Activated effector memory CD4-positive, alpha-beta T cell treated with Interleukin-2 at 50 U/mL for 16 hours (primary cell): ENCODE measurements at places on chromosomes 7 and 10.

DNA sequence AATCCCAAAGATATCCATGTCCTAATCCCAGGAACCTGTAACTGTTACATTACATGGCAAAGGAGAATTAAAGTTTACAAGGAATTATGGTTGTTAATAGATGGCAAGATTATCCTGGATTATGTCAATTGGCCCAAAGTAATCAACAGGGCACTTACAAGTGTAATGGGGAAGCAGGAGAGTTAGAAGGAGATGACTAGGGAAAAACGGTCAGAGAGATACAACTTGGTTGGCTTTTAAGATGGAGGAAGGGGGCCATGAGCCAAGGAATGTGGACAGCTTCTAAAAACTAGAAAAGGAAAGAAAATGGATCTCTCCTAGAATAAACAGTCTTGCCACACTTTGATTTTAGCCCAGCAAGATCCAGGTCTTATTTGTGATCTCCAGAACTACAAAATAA is 3.3 kb downstream of the JMJD1C start:
- no peak for DNase-seq

DNA sequence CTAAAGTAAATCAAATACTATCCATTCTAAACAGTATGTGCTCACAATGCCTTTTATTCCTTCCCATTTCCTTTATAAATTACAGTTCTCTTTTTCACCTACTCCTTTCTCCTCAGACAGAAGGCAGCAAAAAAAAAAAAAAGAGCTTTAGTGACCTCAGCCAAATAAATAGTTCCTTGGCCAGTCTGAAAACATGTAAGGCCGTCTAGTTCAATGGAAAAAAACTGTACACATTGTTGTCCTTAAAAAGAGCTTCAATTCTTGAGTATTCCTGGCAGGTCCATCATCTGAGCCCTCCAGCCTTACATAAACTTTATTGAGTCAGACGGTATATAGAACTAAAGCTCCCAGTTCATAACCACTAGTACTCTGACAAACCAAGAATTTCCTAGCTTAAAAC is 185.4 kb downstream of the CACNA2D1 start:
- no peak for DNase-seq

DNA sequence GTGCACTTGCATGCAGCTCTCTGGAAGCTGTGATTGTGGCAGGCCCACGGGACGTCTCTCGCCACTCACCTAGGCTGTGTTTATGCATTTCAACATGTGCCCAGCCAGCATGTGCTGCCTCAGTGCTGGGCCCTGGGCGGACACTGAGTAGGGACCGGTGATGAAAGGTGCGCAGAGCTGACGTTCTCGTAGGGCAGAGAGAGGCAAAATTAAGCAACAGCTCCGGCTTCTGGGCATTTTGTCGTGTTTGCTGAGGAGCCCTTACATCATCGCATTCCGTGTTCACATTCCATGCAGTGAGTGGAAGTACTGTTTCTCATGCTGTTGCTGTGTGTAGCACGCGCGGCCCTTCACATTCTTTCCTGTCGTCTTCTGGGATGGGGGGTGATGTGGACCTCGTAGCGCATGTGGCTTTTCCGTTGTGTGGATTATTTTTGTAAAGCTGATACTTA is 50.5 kb downstream of the PRF1 start:
- DNase-seq, result no peak

GRCh38 chr7:133761443-133761842 is 365.7 kb upstream of the LRGUK start:
- no peak for DNase-seq

- DNase-seq, result no peak
These were observed 228.1 kb upstream of the NFE2L3 start for GRCh38 chr7:25923741-25924460.

- DNase-seq, result no peak
These were observed 134.9 kb downstream of the CAMK1D start for GRCh38 chr10:12484002-12484918.

GRCh38 chr10:126905776-126906703 is 812 bp downstream of the DOCK1 start:
- no peak for DNase-seq

DNA sequence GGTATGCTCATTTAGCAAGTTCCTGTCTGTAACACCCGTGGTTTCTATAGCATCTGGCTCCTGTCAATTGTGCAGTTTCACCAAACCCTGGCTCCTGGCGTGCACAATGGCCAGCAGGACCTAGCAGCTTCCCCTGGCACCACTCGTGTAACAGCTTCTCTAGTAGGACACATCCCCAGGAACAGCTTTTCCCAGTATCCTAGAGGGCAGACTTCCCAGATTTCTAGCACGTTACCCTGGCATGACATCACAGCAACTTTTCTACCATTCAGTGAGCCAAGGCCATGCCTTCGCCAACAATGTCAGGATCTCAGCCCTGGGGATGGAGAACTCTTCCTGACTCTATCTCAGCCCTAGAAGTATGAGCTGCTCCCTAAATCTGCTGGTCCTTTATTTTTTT is 6.5 kb downstream of the YME1L1 start:
- DNase-seq, result no peak

GRCh38 chr10:112918771-112919170 is 31.3 kb upstream of the TCF7L2 start:
- DNase-seq, result no peak

GRCh38 chr10:12063483-12063818 is 5.3 kb upstream of the DHTKD1 start:
- no peak for DNase-seq

GRCh38 chr7:3218411-3219225 is 82.4 kb upstream of the SDK1 start:
- DNase-seq, result no peak

DNA sequence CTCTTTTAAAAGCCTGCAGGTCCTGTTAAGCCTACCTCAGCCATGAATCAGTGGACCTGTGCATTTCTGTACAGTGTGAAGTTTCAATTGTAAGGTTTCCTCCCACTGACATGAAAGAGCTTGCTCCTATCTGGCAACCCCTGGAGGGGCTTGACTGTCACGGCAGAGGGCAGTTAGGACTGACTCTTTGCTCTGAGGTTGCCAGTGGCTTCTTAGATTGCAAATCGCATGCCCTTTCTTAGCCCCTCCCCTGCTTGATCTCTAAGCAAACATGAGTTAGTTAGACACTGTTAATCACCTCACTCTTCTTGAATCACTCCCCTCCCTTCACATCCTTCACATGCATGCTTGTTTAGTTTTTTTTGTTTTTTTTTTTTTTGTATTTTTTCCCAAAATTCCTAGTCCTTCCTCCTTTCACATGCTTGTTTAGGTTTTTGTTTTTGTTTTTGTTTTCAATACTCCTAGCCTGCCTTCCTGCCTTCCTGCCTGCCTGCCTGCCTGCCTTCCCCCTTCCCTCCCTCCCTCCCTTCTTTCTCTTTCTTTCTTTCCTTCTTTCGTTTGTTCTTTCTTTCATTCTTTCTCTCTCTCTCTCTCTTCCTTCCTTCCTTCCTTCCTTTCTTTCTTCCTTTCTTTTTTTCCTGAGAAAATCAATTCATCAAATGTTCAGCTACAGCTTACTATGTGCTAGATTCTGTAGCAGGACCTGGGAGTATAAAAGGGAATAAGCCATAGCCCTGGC is 6.0 kb upstream of the HIPK2 start:
- DNase-seq, result no peak

- DNase-seq, result no peak
These were observed 1.8 kb downstream of the HMX2 start for GRCh38 chr10:123149568-123150270.

GRCh38 chr7:27197137-27198042 is 2.5 kb downstream of the HOXA13 start:
- DNase-seq, result no peak

DNA sequence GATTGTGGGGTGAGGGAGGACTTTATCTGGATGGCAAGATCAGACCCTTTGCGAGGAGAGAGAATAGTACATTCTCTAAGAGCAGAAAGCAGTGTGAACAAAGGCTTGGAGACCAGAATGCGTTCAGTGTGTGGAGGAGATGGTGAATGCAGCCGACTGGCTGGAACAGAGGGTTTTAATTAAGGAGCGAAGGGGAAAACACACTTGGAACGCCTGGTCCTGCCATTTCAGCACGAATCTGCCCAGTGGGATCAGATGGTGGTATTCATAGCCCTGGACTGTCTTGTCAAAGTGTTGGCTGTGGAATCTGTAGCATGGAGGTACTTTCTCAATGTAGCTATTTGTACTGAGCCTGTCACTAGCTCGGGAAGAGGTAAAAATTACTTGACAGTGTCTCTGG is 260.9 kb downstream of the SLC25A13 start:
- DNase-seq, result no peak

GRCh38 chr10:62843600-62843999 is 27.4 kb upstream of the EGR2 start:
- no peak for DNase-seq

DNA sequence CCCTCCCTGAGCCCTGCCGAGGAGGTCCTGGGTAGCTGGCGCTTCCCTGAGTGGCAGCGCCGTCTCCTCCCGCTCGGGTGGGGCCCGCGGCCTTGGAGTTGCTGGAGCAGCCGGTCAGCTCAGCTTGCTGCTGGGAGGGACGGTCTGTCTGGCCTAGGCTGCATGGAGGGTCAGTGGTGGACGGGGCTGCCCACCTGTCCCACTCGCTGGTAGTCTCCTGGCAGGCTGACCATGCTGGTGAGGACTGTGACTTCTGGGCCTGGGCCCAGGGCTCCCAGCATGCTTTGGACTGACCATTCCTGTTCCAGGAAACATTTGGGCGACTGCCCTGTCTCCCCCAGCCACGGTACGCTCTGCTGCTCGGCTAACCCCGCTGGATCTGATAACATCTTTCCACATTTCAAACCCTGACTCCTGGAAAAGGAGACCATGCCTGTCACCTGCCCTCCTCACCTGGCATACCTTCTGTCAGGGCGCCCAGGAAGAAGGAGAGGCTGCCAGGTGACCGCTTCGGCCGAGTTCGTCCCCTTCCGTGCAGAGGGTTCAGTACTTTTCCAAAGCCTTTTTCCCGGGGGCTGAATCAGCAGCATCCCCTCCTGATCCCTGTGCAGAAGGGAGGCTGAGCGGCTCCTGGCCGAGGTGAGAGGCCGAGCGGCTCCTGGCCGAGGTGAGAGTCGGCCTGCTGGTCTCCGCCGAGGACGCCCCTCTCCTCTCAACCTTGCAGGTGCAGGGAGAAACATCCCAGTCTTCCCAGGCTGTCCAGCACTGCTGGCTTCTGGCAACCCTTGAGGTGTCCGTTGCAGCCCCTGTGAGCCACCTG is 43.4 kb downstream of the FAM20C start:
- DNase-seq, result no peak

DNA sequence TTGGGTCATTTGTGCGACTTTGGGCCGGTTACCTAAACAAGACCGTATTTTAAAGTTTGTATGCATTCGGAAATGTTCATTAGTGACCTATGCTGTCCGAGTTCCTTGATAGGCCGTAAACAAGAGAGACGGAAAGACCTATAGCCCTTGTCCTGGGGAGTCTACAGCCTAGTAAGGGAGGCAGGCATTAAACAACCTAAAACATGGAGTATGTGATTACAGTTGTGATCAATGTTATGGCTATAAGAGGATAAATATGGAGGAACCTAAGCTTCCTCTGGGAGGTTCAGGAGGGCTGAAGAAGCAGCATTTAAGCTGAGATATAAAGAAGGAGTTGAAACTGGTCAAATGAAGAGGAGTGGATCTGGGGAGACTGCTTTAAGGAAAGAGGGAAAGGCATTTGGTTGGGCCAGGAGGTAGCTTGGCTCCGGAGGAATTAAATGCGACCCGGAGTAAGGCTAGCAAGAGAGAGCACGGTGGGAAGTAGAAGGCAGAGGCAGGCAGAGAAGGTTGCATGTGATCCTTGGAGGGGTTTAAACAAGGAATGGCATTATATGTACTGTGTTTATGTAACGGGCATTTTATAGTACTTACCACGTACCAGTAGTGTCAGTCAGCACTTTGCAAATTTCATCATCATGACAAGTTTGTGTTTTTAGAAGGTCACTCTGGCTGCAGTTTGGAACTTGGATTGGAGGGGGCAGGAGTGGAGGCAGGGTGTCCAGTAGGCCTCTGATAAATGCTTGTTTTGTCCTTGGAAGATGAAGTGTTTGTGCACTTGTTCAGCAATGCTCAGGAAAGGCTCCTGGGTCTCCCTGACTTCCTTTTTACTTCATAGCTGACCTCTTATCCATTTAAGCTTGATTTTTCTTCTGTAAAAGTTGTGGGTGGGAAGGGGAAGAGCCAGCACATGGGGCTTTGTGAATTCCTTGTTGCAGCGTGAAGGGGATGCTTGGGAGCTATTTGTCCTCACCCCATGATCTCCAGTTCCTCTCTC is 1.0 kb upstream of the AVPI1 start:
- no peak for DNase-seq

- no peak for DNase-seq
These were observed 3.8 kb downstream of the VPS41 start for GRCh38 chr7:38905056-38905759.

GRCh38 chr10:117259279-117259678 is 18.4 kb downstream of the SLC18A2 start:
- DNase-seq, result no peak

- no peak for DNase-seq
These were observed 14.7 kb downstream of the SPAM1 start for GRCh38 chr7:123939784-123940183.

GRCh38 chr7:67602246-67602887 is 605.7 kb downstream of the TYW1 start:
- DNase-seq, result no peak

DNA sequence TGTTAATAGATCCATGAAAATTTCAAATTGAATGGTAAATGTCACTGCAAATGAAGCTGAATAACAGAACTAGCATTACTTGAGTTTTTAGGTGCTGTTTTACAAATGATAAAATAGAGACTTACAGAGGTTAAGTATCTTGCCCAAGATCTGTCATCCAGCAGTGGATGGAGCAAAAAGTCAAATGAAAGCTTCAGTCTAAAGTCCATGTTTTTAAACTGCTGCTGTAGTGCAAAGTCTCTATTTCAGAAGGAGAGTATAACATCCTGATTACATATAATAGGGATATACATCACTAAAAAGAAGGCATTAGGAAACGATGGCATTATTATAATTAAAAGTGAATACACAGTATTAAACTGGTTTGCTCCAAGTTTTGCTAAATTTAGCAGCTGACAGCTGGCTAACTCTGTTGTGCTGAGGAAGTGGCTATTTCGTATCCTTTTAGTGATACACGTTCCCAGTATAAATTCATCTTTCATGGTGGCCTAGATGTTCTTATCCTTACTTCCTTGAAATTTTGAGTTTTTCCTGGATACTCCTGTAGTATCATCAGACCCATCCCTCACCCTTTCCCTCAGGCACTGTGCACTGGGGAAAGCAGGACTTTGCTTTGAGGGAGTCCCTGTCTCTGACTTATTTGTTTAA is 603.2 kb downstream of the MAGI2 start:
- DNase-seq, result no peak
